ENCODE measurements at places on chromosomes 2 and 18. TPM values are rescaled to one million over a fixed set of nuclear protein-coding genes. Genes with fewer than 3 reads are reported as not detected.

TIMM21 gene
- 26.8 TPM for total RNA-seq

ACVR1 gene
- total RNA-seq: 36.3 TPM

MTX2 gene
- 35.7 TPM for total RNA-seq

PTCD3 gene
- 104 TPM for total RNA-seq

IKZF2 gene
- 1.8 TPM for total RNA-seq

- no peak for DNase-seq
Measured at GRCh38 chr2:220521551-220521950, 894.1 kb downstream of the SLC4A3 start.

DNA sequence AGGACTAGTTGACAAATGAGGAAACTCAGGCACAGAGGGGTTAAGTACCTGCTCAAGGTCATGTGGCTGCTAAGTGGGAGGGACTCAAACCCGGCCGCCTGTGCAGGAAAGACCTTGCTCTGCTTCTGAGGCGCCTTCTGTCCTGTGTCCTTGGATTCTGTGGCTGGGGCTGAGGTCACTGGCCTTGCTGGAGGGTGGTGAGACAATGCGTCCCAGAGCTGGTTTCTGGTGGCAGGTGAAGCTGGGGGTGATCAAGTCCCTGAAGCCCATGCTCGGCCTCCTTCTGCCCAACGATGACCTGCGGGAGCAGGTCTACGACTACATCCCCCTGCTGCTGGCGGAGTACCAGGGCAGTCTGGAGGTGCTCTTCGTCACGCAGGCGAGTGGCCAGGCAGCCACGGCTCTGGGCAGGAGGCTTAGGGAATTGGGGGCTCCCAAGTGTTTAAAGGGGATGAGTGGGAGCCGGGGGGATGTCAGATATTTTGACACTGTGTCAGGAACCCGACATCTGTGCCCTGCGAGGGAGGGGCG is 16.1 kb downstream of the MROH2A start:
- no peak for DNase-seq

Measured in glutamatergic neuron (in vitro differentiated cells).